ENCODE measurements at places on chromosomes 4 and X.

- DNase-seq: no peak
Observed at GRCh38 chr4:146498291-146498690, 23.4 kb downstream of the SLC10A7 start.

- DNase-seq: no peak
Observed at GRCh38 chrX:15963858-15964257, 109.2 kb upstream of the AP1S2 start.

GRCh38 chrX:41732260-41732659 is 8.3 kb downstream of the GPR82 start:
- no peak for DNase-seq

DNA sequence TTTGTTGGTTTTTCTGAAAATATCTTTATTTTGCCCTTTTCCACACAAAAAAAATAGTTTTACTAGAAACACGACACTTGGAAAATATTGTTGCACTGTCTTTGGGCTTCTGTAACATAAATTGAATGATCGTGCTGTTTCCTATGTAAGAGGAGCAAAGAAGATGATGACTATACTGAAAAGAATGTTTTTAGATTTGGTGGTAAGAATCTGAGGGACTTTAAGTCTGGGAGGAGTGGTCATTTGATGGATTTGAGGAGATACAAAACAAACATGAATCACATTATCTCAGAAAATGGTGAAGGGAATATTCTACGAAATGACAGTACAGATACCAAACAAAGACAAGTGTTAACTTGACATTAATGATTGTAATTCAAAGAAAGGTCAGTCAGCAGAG is 328.8 kb downstream of the ADAM29 start:
- DNase-seq: no peak
